Fibroblast of the aortic adventitia (primary cell): ENCODE measurements at places on chromosomes 1 and 21. TPM values are rescaled to one million over a fixed set of nuclear protein-coding genes. Genes with fewer than 3 reads are reported as not detected.

DNA sequence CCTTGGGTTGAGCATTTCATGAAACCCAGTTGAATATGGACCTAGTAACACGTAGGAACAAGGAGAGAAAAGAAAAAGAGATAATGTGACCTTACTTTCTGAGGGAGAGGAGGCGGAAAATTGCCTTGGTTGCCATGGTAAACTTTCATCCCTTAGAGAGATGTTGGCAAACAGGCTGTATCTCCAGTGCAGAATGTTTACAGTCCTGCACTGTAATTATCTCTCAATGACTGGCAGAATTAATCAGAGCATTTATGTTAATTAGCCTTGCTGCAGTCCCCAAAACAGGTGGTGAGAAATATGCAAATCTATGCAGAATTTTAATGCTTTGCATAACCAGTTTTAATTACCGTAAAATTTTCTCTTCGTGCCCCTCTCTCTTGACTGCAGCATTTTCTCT, 147.3 kb downstream of the CD247 start:
- DNase-seq = no peak

GRCh38 chr1:216314379-216315095, 108.7 kb downstream of the USH2A start:
- peak; percentile 5 for DNase-seq

C8A gene
- not detected in 2 replicates for total RNA-seq

- DNase-seq = peak; percentile 62
Observed at GRCh38 chr1:156663178-156663577, 14.0 kb downstream of the NES start.

GRCh38 chr1:100268202-100268601, 2.2 kb downstream of the RTCA start:
- DNase-seq = no peak

PPIAL4G gene
- total RNA-seq = not detected in 2 replicates

GJA8 gene
- total RNA-seq = not detected in 2 replicates

- no peak for DNase-seq
Observed at GRCh38 chr1:22772014-22772413, 61.4 kb downstream of the EPHB2 start.

- peak; percentile 26 for DNase-seq
Observed at GRCh38 chr1:218775501-218776021, 398.1 kb upstream of the LYPLAL1 start.

SPRR2A gene
- not detected in 2 replicates for total RNA-seq

OR2T6 gene
- not detected in 2 replicates for total RNA-seq

- DNase-seq = no peak
Observed at GRCh38 chr1:64280001-64280400, 76.6 kb downstream of the UBE2U start.

- DNase-seq = no peak
Observed at GRCh38 chr1:119918301-119918700, 22.0 kb upstream of the ADAM30 start.

DNA sequence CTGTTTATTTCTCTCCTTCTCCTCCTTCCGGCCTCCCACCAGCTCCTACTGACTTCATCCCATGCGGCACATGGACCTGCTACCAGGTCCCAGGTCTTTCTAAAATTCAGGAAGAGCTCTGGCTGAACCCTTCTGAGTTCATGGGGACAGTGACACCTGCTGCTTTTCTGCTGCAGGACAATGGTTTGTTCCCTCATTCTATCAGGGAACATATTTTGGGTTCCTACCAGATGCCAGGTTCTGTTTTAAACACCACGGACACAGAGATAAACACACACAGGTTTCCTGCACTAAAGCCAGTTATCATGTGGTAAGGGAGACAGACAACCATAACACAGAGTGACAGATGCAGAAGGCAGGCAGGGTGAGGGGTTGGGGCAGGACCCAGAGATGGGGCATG, 114.0 kb upstream of the RAB4A start:
- peak; percentile 25 for DNase-seq

DNA sequence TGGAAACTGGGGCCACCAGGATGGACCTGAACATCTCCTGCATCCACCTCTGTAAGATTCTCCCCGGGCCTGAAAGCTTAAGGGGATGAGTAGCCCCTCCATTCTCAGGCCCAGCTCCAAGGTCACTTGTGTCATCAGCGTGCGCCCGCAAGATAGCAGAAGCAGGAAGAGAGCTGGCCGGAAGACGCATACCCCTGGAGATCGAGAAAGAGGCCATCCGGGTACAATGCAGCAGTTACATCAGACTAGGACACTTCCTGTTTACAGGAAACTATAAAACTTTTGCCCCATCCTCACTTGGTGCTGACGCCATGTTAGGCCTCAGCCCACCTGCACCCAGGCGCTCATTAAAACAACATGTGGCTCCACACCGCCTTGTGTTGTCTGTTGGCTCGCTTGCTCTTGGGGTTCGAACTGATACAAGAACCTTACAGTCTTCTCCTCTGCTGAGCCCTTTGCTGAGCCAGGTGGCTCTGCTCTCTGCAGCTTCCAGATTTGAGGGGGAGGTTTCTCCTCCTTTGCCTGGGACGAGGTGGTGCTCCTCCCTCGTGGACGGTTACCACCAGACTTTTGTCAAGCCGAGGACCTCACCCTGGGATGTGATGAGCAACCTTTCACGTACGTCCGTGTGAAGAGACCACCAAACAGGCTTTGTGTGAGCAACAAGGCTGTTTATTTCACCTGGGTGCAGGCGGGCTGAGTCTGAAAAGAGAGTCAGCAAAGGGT, 277.5 kb upstream of the C1orf174 start:
- DNase-seq = no peak

DNA sequence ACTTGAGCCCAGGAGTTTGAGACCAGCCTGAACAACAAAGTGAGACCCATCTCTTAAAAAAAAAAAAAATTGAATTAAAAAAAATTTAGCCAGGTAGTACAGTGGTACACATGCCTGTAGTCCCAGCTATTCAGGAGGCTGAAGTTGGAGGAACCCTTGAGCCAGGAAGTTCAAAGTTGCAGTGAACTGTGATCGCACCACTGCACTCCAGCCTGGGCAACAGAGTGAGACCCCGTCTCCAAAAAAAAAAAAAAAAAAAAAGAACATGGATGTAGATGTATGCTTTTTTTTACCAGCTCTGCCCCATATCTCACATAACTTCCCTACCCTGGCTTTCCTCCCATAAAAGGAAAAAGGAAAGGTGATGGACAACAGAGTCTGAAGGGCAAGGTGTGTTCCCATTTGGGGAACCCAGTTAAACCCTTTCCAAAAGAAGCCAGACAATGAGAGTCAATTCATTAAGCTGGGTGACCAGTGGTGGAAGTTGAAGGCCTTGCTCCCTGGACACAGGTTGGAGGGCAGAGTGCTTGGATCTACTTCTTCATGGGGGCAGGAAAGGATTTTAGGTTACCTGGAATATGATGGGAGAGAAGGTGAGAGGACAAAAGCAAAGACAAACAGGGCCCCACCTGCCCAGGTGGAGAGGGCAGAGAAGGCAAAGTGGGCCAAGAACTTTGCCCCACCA, 2.9 kb downstream of the KRTCAP2 start:
- no peak for DNase-seq

DNA sequence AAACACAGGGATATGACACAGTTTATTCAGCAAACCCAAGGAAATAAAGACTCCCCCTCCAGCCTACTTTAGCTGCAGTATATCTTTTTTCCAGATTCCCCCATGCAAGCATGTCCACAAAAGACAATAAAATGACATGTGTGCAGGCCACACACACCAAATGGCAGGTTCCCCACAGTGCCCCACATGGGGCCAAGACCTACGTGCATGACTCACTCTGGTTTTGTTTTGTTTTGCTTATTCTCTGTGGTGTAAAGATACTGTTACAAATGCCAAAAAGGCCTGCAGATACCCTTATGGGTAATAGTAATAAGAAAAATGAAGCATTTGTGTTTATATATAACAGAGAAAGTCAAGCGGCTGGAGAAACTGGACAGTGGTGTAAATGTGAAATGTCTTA, 71.6 kb downstream of the RD3 start:
- peak; percentile 12 for DNase-seq

RNF187 gene
- 39.8 and 78.7 TPM in 2 replicates for total RNA-seq

DNA sequence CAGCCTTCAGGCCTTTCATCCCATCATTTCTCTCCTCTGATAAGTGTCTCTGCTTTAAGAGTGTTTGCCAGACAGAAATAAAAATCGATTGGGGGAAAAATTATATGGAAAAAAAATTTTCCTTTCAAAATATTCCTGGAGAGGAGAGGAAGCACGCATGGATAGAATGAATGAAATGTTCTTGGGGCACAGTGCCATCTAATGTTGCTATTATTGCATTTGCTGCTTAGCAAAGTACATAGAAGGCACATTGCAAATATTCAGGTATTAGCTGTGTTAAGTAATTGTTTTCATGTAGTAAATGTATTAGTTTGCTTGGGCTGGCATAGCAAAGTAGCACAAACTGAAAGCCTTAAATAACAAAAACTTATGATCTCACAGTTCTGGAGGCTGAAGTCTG, 18.1 kb downstream of the B3GALT5 start:
- DNase-seq = peak; percentile 24

DNA sequence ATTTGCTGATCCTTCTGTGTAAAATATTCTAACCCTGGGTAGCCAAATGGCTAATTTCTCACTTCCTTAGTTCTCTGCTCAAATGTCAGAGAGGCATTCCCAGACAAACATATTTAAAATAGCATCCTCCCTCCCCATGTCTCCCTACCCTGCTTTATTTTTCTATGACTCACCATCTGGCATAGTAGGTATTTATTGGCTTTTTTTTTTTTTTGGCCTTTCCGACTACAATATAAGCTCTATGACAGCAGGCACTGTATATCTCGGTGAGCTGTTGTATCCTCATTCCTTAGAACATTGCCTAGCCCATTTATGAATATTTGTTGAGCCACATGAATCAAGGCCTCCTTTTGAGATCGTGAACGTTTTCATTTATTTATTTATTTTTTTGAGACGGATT, 1.5 kb upstream of the NEK7 start:
- peak; percentile 82 for DNase-seq

FCRL4 gene
- total RNA-seq = not detected in 2 replicates

TMEM269 gene
- total RNA-seq = 0.09 TPM in 1 of 2 replicates, not detected in the other

DNA sequence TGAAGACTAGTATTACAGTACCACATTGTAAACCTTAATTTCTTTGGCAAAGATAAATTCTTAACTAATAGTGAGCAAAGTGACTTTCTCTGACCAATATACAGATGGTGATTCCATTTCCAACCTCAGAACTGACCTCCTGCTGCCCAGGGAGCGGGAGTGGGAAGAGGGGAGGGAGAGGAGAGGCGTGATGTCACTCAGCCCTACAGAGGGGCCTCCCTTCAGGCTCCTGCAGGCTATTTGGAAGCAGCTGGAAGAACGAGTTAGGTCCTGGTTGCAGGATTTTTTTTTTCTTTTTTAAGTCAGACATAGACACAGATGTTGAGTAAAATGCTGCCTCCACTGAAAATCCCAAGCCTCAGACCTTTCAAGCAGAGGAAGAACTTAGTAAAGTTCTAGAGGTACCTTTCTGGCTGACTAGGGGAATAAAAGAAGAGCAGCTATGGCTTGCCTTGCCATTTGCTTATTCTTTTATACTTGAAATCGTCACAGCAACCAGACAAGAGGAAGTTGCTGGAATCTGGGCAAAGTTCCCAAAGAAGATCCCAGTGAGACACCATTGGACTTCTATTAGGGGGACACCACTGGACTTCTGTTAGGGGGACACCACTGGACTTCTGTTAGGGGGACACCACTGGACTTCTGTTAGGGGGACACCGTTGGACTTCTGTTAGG, 54.5 kb downstream of the EXO1 start:
- DNase-seq = no peak

GRCh38 chr1:51219022-51219421, 17.1 kb upstream of the RNF11 start:
- DNase-seq = no peak

NOS1AP gene
- total RNA-seq = 0.18 TPM in 1 of 2 replicates, not detected in the other

DNA sequence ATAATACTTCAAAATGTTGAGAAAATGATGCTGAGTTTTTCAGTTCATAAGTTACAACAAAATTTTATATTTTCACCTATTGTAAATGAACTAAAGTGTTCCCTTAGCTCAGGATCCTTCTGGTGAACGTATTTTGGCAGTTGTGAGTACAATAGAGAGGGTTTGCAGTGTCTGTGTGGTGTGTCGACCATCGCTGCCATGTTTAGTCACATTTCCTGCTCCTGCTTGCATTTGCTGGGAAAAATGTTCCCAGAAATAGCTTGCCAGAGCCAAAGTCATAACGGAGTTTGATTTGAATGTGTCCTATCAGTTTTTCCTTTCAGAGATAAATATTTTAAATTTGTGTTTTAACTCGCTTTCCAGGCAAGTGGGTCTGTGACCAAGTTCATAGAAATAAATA, 117.1 kb upstream of the COL6A1 start:
- DNase-seq = peak; percentile 54

MEX3A gene
- total RNA-seq = 0.90 TPM in 2 replicates

PIGR gene
- total RNA-seq = not detected in 2 replicates

DNA sequence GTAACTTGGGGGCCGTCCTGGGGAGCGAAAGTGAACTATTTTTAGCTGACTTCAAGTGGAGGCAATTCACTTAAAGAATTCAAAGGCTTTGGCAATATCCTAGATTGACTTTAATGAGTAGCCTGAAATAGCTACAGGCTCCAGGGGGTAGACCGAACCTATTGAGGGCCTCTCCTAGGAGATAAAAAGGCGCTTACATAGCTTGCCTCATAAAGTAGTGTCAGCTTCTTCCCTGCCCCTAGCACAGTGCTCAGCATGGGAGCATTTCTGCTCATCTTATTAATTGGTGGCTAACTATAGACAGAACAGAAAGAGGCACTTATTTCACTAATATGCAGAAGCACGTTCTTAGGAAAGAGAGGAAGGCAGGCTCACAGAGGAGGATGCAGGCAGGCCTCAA, 12.3 kb upstream of the CTNNBIP1 start:
- DNase-seq = no peak

DNA sequence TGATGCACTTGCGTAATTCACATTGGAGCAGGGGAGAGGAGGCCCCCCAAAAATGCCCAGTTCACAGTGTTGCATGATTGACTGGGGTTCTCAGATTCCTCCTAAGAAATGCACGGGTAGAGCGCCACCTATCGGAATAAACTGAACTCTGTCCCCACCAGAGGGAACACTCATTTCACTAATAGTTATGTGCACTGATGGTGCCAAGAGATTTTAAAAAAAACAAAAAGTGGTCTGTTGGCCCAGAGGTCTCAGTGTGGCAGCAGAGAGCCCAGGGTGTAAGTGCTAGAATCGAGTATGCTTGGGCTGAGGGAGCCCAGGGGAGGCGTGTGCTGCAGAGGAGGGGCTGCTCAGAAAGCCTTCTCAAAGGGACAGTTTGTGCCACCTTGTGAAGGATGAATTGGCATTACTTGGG, 6.9 kb downstream of the PINK1 start:
- DNase-seq = peak; percentile 74

CAMK2N1 gene
- total RNA-seq = 5.2 and 28.5 TPM in 2 replicates

- no peak for DNase-seq
Observed at GRCh38 chr1:206089341-206089740, 27.8 kb downstream of the AVPR1B start.

DNA sequence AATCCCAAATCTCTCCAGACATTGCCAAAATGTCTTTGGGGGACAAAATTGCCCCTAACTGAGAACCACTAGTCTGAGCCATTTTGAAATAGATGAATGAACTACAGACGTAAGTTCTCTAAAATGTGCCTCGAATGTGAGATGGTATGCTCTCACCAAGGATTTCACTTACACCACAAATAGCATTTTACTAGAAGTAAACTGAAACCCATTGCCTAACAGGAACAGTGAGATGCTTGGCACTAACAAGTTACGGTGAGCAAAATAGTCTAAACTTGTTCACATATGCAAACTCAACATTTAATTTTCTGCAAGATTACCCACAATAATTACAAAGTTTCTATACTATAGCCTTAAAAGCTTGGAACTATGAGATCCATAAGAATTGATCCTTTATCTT, 343.6 kb upstream of the ESRRG start:
- no peak for DNase-seq
